ENCODE measurements at places on chromosomes 2 and 18.

DNA sequence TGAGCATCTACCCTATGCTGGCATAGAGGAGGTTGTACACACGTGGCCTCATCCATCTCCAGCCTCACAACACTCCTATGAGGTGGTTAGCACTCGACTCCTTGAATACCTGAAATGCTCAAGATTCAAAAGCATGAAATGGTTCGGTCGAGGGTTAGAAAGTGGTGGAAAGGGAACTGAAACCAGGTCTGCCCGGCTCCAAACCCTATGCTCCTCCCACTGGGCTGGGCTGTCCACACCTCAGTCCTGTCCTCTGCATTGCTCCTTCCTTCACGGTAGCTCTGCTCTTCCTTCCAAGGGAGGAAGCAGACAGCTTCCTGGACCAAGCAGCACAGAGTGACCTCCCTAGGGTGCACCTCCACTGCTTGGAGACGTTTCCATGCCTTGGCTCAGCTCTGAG is 565.2 kb upstream of the ID2 start:
- no peak for ATAC-seq

- ATAC-seq = no peak
These were observed 168.5 kb upstream of the SLC39A10 start for GRCh38 chr2:195488567-195488966.

GRCh38 chr2:240356700-240357640 is 78.5 kb upstream of the GPC1 start:
- no peak for ATAC-seq

DNA sequence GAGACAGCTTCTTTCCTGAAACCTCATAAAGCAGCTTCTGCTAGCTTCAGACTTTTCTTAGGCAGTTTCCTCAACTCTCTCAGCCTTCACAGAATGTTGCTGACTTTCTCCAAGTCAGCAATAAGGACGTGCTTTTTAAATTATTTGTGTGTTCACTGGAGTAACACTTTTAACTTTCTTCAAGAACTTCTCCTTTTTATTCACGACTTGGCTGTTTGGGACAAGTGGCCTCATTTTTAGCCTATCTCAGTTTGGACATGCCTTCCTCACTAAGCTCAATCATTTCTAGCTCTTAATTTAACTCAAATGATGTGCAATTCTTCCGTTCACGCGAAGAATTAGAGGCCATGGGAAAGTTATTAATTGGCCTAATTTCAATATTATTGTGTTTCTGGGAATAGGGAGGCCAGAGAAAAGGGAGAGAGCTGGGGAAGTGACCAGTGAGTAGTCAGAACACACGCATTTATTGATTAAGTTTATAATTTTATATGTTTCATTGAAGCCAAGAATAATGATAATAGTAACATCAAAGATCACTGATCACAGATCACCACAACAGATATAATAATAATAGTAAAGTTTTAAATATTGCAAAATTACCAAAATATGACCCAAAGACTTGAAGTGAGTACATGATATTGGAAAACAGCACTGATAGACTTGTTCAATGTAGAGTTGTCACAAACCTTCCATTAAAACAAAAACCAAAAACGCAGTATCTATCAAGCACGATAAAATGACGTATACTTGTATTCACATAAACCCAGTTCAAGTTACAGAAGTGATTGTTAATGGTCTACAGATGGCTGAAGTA is 4.8 kb downstream of the REG1A start:
- no peak for ATAC-seq

GRCh38 chr2:189022053-189022481 is 47.9 kb downstream of the COL3A1 start:
- ATAC-seq = no peak

- no peak for ATAC-seq
These were observed 135.2 kb upstream of the NT5C1B start for GRCh38 chr2:18724371-18725145.

DNA sequence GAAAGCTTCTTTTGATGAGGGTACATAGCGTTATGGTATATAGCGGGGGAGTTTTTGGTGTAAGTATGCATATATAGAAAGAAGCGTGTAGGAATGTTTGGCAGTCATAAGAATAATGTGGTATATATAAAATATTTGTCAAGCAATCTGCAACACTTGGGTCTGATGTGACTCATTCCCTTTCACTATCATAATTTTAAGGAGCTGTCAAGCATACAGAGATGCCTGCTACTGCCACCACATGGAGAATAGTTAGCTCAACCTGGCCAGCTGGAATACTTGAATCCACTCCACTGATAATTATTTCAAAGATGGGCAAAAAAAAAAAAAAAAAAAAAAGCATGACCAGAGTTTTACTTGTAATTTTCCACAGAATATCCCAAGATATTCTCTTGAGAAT is 559.8 kb upstream of the REG3G start:
- no peak for ATAC-seq

- no peak for ATAC-seq
These were observed 109.1 kb upstream of the RMDN2 start for GRCh38 chr2:37816036-37816435.

GRCh38 chr18:71116535-71116934 is 827.7 kb downstream of the SOCS6 start:
- ATAC-seq = no peak

- ATAC-seq = peak; percentile 49
These were observed 92.3 kb upstream of the SMAD2 start for GRCh38 chr18:48022531-48023329.

GRCh38 chr2:191176305-191176704 is 25.5 kb upstream of the STAT4 start:
- ATAC-seq = no peak

DNA sequence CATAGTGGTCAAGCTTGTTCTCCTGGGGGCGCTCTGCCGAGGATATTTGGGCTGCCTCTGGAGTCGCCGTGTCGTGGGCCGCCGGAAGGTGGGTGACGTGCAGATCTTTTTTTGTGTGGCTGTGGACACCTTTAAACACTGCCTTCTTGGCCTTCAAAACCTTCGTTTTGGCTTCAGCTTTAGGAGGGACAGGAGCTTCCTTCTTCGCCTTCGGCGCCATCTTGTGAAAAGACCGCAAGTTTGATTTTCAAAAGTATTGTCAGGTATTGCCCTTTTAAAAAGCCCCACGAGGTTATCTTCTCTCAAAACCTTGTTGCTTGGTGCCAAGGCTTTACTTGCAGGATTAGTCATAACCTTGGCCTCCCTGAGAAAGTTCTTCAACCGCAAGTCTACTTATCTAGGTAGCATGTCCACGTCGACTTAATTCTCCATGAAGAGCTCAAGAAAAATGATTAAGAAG is 20.8 kb downstream of the LAMA3 start:
- ATAC-seq = no peak

DNA sequence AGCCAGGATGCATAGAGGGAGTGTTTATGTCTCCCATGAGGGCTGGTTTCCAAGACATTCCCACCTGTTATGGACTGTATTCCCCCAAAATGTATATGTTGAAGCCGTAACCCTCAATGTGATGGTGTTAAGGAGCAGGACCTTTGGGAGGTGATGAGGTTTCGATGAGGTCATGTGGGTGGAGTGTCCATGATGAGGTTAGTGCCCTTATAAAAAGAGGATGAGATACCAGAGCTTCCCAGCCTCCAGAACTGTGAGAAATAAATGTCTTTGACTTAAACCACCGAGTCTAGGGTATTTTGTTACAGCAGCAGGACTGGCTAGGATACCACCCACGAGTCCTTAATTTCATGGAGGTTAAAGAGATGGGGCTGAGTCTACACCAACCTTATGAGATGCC is 22.6 kb upstream of the EPAS1 start:
- no peak for ATAC-seq

DNA sequence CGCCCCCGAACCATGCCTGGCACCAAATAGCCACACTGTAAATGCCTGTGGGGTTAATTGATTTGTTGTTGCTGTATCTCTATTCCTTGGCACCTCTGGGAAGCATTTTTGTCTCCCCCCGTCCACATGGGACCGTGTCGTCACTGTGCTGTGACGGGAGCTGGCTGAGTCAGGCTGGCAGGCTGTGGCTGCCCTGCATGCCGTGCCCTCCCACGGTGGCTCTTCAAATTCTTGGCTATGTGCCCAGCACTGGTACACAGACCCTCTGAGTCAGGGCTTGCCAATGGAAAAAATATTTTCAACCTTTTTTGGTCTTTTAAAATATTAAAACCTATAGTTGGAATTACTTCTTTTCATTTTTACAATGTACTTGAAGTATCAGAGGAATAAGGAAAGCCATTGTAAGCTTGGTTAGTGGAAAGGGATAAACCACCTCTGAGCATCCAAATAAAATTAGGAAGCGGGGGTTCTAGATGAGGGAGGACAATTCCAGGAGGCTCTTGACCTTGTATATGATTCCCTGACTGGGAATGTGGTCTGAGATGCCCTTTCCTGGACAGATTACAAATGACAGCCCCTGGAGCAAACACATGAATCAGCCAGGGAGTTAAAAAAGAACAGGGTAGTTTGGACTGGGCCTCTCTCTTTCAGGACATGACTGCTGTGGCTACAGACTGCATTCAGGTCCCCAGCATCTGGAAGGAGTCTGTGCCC is 59.4 kb downstream of the DGKD start:
- peak; percentile 75 for ATAC-seq

DNA sequence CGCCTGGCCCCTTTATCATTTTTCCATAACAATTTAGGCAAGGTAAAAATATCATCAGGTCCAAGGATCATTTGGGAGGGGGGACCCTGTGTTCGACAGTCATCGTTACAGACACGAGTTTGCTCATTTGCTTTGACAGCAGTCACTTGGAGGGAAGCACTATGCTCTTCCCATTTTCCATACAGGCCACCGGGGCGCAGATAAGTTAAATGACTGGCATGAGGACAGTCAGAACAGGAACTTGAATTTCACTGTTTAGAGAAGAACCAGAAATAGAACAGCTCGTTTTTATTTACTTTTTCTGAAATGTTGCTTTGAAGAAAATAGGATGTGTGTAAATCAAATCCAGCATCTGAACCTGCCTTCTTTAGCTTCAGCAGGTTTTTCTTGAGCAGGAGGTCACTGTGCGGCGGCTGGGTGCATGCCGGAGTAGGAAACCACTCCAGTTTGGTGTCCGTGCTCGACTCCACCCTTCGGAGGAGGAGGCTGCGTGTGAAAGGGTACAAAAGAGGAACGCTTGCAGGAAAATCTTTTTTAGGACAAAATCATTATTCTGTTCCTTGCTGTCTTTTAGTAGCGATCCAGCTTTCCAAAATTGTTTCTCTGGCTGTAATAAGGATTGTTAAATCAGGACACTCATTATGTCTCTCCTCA is 15.2 kb downstream of the NPAS2 start:
- no peak for ATAC-seq

DNA sequence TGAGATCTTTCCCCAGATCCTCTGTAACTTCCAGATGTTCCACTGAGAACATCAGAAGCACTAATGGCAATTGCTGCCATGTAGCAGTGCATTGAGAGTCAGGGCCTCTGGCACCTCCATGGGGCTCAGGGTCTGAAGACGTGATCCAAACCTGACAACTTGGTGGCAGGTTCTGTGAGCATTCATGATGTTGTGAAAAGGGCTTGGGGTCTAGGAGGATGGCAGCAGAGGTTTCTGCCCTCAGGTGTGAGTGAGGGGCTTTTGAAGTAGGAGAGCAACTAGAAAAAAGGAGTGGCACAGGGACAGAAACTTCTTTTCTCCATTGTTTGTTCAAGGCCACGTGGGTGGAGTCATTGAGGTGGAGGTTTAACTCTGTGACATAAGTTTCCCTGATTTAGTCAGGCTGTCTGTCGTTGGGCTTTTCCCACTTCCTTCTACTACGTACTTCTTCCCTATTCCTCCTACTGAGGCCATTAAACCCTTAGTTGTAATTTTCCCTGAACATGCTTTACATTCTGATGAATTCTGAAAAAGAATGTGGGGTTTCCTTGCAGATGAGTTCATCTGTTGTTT is 13.1 kb downstream of the CFLAR start:
- peak; percentile 44 for ATAC-seq

GRCh38 chr2:104430359-104430740 is 423.6 kb upstream of the POU3F3 start:
- no peak for ATAC-seq

DNA sequence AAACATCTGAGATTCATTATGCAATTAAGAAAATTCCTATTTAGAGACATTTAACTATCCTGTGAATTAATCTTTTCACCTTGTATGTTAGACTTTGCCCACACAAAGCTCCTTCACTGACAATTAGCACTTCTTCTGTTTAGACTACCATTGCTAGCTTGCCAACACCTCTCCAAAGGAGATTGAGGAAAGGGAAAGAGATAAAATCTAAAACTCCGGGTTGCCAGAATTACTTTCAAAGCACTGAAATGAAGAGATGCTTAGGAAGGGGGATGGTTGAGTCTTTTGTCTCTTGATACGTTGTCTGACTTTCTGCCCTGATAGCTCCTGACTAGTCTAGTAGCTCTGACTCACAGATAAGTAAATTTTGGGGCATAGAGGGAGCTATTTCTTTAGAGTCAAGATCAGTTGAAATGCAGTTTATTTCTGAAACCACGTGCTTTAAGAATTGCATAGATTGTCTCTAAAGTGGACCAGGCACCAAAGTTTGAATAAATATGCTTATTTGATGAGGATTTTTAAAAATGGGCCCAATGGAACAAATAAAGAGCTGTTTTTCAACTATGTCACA is 74.1 kb upstream of the DSEL start:
- no peak for ATAC-seq

GRCh38 chr2:207416900-207417299 is 112.9 kb upstream of the CREB1 start:
- no peak for ATAC-seq

DNA sequence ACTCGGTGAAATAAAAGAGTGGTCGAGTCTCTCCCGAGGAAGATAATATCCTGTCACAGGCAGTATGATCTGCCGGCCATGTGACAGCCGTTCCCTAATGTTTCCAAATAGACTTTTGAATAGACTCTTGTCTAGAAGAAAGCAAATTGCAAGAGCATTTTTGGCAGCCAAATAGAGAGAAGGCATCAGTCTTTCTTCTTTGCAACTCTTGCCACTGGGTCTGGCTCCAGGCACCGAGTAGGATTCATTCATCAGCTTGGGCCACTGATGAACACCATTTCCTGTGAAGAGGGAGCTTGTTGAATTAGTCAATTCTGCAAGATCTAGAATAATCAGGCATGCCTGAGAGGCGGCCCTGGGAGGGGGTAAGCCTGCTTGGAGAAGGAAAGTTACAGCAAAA is 165.6 kb downstream of the KLHL29 start:
- ATAC-seq = no peak

GRCh38 chr2:72745679-72746368 is 80.0 kb downstream of the EXOC6B start:
- ATAC-seq = no peak

DNA sequence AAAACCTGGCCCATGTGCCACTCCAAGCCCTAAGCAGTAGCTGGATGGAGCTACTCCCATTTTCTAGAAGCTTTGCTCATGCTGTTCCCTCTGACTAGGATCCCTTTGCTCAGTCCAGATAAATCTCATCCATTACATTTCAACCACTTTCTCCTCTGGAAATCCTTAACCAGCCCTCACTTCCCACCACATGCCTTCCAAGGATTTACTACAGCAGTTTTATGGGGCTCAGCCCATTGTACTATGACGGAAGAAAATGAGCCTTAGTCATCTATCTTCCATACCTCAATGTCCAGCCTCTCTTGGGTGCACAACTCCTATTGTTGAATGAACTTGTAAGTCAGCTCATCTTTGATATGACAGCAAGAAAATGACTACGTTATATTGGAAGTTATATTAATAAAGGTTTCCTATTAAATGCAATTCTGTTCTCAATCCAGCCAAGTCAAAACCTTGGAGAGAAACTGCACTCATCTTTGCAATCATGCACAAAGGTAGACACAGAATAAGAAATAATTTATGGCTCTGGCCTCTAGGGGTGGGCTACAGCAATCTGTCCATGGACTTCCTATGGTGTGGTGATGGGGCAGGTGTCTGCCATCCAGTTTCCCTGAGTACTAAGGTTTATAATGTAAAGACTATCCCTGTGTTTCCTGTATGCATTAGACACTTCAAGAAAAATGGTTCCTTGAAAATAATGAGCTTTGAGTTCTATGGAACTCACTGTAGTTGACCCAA is 3.4 kb downstream of the B4GALT6 start:
- no peak for ATAC-seq

All from activated T-helper 17 cell treated with anti-CD3 and anti-CD28 coated beads, Interleukin-2, amount 50 U/mL, for 72 hours (primary cell).